Cortex of kidney (tissue), 1 donor: ENCODE measurements at places on chromosomes 4 and X.

- DNase-seq, result no peak
Measured at GRCh38 chr4:132384709-132385108, 764.4 kb upstream of the PCDH10 start.

GRCh38 chr4:188960411-188961093 lies 821.3 kb downstream of the TRIML1 start:
- DNase-seq, result no peak

DNA sequence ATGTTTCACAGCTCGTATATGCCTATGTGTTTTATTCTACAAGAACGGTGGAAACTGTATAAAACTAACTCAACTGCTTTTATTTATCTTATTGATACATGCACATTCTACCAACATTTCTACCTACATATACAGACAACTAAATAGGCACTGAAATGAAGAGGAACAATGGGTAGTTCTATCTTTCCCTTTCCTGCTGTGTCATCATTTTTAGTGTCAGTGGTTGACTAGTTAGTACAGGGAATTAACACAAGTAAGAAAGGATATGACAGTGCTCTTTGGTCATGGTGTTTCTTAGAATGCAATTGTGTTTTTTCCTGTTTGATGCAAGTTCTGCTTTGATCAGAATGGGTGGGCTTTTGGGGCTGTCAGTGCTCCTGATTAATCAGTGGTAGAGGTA lies 293.8 kb upstream of the CTSO start:
- no peak for DNase-seq

DNA sequence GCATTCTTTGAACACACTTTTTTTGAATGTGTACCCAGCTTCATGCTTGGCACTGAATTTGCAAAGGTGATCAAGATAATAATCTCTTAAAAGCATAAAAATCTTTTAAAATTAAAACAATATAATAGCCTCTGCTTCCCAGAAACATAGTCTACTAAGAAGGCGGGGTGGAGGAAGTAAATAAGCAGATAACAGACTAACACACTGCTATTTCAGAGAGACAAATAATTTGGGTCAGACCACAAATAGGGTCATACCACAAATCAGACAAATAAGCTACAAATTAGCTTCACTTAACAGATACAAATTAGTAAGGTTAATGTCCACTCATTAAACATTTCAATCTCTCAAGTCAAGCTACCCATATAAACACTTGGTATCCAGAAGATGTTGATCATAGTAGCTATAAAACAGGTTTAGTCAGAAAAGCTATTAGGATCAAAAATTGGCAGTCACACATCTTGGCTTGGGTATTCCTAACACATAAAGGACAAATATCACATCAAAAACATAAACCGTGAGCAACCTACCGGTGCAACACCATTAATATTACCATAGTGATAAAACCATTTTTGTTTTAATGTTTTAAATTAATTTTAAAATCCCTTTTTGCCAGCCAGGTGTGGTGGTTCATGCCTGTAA lies 47.3 kb downstream of the PPP3CA start:
- no peak for DNase-seq

DNA sequence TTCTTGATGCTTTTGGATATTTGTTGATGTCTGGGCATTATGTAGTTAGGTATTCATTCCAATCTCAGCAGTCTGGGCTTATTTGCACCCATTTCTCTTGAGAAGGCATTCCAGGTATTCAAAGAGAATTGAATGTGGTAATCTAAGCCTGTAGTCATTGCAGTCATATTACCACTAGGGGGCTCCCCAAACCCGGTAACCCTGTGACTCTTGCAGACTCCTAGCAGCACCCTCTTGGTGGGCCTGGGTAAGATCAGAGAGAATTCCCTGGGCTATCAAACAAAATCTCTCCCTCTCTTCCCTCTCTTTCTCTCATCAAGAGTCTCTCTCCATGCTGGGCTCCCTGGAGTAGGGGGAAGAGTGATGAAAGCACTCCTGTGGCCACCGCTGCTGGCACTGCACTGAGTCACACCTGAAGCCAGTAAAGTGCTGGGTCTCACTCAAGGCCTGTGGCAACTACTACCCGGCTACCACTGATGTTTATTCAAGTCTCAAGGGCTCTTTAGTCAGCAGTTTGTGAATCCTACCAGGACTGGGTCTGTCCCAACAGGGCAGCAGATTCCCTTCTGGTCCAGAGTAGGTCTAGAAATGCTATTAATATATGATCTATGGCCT lies 187.7 kb upstream of the NUDT10 start:
- no peak for DNase-seq

DNA sequence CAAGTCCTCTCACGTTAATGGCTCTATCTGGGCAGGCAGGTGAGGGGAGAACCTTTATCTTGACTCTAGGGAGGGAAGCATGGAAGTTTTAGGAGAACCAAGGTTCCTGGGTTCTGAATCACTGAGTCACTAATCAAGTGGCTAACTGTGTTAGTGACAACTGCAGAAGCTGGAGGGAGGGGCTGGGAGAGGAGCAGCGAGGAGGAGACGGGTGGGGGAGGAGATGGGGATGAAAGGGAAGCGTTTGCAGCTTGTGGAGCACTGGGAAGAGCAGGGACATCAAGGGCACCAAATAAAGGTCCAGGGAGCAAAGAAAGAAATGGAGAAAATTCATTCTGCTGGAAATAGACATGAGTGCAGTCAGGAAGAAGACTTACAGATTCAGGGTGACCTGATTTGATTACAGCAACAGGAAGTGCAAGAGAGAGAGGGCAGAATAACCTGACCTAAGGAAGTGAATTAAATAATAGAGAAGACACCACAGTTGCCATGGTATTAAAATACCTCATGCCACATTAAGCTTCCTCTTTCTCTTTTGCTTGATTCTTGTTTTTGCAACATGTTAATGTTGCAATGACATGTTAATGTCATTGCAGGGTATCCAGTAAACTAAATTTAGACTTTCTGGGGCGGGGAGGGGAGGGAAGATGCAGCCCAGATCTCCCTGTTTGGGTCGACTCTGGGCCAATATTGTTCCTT lies 4.5 kb upstream of the SETD7 start:
- no peak for DNase-seq

GRCh38 chr4:1590244-1590643 lies 93.9 kb downstream of the FAM53A start:
- DNase-seq, result no peak

DNA sequence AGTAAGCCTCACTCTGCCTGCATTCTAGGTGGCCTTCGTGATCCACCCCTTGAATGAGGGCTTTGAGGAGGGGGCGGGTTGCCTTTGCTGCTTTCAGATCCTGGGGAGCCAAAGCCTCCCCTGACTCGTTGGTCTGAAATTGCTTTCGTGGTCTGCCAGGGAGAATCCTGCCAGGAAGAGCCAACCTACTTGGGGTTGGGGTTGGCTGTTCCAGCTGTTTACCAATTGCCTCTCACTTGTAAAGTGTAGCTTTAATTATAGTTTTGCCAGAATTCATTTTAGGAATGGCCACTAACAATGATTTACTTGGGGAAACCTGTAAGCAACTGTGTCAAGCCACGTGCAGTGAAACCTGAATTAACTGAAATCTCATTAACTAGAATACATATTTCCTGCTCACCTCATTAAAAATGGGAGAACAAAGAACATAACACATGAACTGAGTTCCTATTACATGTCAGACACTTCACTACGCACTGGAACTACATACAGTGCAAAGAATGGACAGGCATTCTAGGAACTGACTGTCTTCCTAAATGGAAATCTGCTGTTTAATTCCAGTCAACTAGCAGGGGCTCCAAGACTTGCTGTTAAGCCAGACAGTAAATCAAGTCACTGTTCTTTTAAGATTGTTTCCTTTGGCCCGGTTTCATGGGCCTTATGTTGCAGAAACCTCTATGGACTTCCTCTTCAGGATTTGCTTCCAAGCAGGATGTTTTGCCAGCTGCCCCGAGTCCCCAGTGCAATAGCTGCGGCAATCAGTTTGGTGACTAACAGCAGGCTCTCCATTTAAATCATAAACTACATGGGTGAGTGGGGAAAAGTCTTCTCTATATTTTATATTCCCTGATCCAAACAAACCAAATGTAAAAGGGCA lies 16.4 kb upstream of the NKRF start:
- DNase-seq, result no peak

DNA sequence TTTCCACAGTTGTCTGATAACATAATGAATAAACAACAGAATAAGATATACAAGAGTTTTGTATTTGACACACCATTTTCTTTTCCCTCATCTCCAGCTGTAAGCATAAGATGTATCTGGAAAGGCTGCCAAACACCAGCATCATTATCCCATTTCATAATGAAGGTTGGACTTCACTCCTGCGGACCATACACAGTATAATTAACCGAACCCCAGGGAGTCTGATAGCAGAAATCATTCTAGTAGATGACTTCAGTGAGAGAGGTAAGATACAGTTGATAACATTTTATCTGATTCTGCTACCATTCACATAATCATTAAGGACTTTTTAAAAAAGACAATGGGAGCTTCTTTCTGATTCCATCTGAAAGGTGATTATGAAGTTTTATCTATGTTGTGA lies 535.2 kb downstream of the GALNTL6 start:
- DNase-seq, result no peak

DNA sequence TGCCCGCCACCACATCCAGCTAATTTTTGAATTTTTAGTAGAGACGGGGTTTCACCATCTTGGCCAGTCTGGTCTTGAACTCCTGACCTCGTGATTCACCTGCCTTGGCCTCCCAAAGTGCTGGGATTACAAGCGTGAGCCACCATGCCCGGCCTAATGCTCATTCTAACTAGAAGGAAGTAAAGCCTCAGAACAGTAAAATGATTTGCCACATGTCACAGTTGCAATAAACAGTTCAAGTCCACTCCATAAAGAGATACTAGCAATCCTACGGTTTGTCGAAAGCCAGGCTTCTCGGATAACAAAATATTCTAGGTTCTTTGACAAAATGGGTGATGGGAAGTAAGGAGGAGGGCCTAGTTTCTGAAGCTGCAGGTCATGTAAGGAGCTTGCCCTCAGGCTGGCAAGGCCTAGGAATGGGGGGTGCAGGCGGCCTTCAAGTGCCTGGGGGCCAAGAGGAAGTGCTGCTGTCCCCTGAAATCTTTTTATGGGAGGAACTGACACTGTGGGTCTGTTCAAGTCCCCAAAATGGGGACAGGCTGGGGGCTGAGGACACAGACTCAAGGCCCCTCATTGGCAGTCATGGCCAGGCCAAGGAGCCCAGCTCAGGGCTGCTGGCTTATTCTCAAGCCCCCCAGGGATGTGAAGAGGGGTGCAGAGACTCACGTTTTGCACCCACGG lies 31.8 kb upstream of the ACSL1 start:
- DNase-seq, result no peak

- DNase-seq, result no peak
Measured at GRCh38 chrX:55379396-55379795, 72.5 kb upstream of the MAGEH1 start.

DNA sequence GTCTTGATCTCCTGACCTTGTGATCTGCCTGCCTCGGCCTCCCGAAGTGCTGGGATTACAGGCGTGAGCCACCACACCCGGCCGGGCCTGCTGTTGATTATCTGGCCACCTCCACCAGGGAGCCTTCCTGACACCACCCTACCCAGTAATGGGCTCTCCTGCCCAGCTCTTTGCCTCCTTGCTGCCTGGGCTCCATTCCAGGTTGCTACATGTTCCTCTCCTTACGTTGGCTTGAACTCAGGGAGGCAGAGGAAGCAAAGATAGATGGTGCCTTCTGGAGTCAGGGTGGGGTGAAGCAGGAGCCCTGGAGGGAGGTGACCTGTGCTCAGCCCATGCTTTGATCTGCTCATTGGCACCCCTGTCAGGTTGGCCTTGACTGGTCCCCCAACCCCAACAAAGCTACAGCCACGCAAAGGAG lies 26.3 kb downstream of the FLNA start:
- no peak for DNase-seq

- DNase-seq, result no peak
Measured at GRCh38 chr4:113157086-113157857, 107.8 kb downstream of the ANK2 start.

DNA sequence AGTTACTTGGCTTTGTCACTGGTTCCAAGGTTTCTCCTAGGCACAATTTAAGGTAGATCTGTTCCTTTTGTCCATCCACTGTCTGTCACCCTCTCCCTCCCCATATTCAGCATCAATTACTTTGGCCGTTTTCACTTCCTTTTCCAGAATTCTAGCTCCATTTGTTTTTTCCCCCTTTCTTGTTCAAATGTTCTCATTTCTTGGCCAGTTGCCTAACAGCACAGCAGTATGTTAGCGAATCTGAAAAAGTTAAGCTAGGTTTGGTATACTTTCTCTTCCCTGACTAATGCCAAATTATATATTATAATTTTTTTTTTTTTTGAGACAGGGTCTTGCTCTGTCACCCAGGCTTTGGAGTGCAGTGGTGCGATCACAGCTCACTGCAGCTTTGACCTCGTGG lies 409.1 kb upstream of the TEX13C start:
- no peak for DNase-seq

- no peak for DNase-seq
Measured at GRCh38 chrX:107758231-107758766, 17.3 kb downstream of the TSC22D3 start.

DNA sequence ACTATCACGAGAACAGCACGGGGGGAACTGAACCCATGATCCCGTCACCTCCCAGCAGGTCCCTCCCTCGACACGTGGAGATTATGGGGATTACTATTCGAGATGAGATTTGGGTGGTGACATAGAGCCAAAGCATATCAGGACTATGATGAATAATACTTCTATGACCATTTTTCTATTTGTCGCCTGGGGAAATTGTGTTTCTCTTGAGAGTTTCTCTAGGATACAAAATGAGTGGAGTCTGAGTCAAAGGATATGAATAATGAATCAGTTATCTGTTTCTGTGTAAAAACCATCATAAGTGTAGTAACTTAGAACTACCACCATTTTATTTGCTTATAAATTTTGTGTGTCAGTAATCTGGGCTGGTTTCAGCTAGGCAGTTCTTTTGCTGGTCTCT lies 533.0 kb upstream of the ARX start:
- no peak for DNase-seq

DNA sequence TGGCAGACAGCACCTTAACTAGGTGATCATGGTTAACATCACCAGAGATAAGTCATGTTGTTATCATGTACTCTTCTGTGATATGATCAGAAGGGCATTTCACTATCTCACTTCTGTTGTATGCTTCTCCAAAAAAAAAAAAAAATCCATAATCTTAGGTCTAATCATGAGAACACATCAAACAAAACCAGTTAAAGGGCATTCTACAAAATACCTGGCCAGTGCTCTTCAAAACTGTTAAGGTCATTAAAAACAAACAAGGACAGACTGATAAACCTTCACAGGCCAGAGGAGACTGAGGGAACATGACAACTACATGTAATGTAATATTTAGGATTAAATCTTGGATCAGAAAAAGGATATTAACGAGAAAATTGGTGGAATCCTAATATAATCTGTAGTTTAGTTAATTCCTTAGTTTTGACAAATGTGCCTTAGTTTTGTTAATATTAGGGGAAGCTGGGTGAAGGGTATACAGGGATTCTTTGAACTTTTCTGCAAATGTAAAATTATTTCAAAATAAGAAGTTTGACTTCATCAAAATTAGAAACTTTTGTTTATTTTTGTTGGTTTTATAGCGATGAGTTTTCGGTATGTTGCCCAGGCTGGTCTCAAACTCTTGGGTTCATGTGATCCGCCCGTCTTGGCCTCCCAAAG lies 18.0 kb downstream of the RBM10 start:
- no peak for DNase-seq

- no peak for DNase-seq
Measured at GRCh38 chr4:181659202-181659601, 584.0 kb upstream of the TENM3 start.
